ENCODE measurements at places on chromosomes 12 and 14.
A peak's percentile ranks its signal among the peaks of the same experiment; 100 is the strongest.

GRCh38 chr12:56633468-56634241 is 3.5 kb upstream of the BAZ2A start:
- no peak for DNase-seq

GRCh38 chr12:18224745-18225144 is 36.6 kb upstream of the PIK3C2G start:
- no peak for DNase-seq

GRCh38 chr14:104547998-104548700 is 31.4 kb upstream of the C14orf180 start:
- DNase-seq, result no peak

GRCh38 chr12:113469949-113470743 is 1.5 kb downstream of the LHX5 start:
- DNase-seq, result no peak

DNA sequence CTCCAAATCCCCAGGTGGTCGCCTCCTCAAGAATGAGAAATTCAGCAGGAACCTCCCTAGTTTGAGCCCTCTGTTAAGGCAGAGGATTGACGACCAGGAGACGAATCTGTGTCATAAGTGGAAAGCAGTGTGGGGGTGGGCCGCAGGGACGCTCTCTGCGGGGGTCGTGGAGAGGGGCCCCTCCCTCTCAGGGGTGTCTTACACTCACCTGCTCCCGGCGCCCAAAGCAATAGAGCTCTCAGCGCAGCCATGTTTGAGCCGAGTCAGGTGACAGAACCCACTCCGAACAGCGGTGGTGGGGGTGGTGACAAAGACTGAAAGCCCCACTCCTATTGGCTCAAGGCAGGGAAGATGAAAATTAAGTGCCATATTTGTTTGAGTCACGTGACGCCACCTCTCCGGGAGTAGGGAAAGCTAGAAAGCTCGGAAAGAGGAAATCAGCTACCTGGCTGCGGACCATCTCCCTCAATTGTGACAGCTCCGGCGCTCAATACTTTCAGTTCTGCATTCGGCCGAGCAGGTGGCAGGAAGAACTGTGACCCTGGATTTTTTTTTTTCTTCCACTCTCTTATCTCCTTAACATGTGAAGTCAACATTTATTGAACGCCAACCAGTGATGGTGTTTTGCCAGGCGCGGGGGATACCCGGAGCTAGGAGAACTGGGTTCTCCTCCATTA is at the start of gene ZFYVE26:
ZFYVE26 (minus strand) TSS at position 265 of the 677 bp plus-strand sequence. CDS start 627 bp downstream, outside the sequence.
- DNase-seq, result peak; percentile 58

DNA sequence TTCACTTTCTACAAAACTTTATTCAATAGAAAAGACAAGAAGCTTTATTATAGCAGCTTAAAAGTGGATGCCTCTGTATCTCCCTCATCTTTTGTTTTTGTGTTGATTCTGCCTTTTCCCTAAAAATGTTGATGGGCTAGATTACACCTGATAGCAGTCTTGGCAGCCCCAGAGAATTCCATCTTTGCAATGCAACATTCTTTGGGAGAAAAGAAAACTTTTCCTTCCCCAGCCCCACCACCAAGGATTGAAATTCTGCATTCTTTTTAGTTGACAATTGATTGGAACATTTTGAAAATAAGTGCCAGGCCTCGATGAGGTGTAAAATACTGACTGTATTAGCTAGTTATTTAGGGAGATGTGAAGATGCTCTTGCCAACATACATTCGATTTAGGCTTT is 306.8 kb upstream of the G2E3 start:
- no peak for DNase-seq

GRCh38 chr12:88298014-88298682 is 156.0 kb downstream of the TMTC3 start:
- DNase-seq, result no peak

DNA sequence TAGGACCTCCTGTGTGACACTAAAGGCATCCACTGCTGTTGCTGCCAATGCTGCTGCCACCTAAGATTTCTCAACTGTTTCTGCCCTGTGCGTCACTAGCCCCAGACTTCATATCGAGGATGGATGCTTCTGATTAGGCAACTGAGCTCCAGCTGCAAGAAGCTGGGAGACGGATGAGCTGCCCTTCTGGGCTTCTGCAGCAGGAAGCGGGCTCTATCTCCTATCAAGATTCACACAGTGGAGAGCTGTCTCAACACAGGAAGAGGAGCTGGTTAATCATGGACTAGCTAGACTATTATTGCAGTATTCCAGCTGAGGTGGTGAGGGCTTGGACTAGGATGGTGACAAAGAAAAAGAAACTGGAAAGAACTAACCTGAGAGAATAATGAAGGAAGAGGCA is 59.2 kb upstream of the PELI2 start:
- DNase-seq, result no peak

DNA sequence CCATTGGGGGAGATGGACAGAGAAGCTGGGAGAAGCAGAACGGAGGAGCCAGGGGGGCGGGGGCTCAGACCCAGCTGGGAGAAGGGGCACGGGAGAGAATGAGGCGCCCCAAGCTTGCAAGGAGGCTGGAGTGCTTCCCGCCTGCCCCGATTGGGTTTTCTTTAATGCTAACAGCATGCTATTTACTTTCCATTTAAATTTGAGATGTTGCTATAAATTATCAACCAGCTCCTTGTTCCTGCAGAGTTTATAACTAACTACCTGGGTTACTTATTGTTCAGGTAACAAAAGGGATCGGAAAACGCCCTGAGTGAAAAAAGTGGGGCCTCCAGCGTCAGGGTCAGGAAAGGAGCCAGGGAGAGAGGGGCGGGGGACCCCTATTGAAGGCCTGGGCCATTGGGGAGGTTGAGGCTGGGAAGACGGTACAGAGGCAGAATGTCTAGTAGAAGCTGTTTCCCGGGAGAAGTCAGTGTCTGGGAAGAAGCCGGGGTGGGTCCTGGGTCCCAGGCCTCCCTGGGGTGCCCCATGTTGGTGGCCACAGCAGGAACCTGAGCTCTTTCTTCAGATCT is 2.5 kb downstream of the HNF1A start:
- no peak for DNase-seq

GRCh38 chr12:67911275-67911600 is 78.0 kb upstream of the IFNG-AS1 start:
- no peak for DNase-seq

- DNase-seq, result no peak
These were observed 655 bp downstream of the PLD4 start for GRCh38 chr14:104925214-104925854.

- no peak for DNase-seq
These were observed 5.6 kb downstream of the FBXO33 start for GRCh38 chr14:39426605-39427004.

DNA sequence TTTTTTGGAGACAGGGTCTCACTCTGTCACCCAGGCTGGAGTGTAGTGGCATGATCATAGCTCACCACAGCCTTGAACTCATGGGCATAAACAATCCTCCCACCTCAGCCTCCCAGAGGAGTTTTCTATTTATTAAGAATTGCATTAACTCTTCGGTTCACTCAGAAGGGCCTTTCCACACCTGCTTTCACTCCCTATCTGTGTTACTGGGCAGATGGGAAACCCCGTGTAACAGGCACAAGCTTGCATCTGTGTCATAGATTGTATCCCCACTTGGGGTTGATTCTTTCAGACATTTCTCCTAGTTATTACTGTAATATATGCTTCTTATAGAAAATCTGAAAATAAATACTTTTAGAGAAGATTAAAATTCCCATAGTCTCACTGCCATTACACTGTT is 38.7 kb downstream of the STX2 start:
- no peak for DNase-seq

DNA sequence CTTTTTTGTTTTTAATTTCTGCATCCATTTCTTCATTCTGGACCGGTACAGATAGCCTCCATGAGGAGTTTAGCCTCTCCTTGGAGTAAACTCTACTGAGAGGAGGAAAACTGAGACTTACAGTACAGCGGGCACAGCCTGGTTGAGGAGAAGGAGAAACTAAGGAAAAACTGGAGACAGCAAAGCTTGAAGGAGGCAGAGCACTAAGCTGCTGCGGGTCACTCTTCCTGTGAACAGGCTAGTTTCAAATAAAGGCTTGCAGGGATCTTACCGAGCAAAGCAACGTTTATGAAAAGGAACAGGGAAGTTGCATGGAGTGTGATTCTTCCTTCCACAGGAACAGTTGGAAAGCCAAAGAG is 348 bp upstream of the SSTR1 start:
- DNase-seq, result no peak

DNA sequence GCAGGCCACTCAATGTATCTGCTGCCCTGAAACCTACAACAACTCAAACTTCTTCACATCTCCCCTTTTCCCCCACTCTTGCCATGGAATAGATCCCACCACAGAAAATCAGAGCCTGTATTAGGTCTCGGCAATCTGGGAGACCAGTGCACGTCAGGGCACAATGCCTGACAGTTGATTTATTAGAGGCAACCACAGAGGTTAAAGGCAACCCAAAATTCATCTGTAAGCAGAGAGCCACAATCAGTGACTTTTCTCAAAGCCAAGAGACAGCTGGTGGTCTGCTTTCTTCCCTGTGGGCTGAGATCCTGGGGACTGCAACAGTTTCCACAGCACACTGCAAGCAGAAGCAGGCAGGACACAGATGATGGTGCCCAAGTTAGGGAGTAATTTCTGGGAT is 169.0 kb upstream of the NTF3 start:
- DNase-seq, result no peak

DNA sequence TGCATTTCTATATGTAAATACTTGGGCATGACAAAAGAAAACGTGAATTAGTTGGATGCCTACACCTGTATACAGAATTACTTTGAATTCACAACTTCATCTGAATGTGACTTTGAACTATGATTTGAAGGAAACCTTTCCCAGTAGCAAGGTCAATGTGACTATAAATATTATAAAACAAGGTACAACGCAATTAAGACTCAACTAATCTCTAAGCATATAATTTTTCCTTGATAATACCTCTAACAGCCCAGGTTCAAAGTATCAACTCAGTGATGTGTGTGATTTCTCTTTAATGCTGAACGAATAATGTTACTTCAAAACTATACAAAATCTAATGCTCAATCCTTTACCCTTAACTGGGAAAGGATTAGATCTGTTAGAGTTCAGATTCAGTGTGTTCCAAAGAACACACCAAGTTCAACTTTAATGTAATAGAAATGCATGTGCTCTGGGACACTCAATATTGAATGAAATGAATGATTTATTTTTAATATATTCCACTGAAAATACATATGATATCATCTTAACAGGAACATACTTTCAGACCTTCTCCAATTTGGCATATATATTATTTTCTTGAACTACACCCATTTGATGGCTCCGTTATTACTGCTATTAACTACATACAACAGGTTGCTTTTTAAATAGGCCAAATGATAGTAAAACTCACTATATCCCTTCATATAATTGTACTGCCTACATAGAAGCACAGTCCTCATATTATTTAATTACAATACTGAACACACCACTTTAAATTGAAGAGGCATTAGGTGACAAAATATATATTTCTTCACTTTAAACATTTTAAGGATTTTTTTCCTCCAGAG is 40.1 kb upstream of the MTERF2 start:
- DNase-seq, result no peak

DNA sequence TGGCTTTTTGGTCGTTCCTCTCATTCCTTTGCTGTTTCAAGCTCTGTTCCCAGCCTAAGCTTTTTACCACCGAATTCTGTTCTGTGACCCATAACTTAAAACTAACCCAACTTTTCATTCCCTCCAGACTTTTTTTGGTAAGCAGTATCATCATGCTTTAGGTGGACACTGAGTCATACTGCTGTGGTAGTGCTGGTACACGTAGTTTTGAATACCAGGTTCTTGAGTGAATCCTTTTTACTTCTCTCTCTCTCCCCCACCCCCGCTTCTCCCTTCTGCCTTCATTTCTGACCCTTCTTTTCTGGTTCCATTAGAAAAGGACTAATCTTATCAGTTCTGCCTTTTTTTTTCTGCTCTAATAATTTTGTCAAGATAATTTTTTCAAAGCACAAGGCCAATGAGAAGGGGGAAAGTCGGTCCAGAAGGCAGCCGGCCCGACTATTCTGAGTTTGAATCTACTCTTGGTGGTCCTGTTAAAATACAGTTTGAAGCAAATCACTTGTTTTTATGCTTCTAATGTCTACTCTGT is 2.3 kb upstream of the MDM2 start:
- DNase-seq, result no peak

- no peak for DNase-seq
These were observed 89.6 kb downstream of the TTC7B start for GRCh38 chr14:90726656-90727055.

- DNase-seq, result no peak
These were observed at the start of gene CD27 for GRCh38 chr12:6444704-6445688. Gene CD27, plus strand, starts transcription at chr12:6444955. Its CDS starts 141 bp downstream, at chr12:6445096.

- DNase-seq, result no peak
These were observed 121.9 kb upstream of the SLC35F4 start for GRCh38 chr14:57987596-57988300.

DNA sequence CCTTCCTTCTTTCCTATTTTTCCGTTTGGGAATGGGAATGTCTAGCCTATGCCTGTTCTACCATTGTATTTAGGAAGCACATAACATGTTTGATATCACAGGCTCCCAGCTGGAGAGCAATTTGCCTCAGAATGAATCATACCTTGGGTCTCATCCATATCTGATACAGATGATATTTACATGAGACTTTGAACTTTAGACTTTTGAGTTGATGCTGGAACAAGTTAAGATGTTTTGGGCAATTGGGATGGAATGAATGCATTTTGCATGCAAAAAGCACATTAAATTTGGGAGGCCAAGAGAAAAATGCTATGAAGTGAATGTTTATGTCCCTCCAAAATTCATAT is 61.9 kb upstream of the BEGAIN start:
- DNase-seq, result no peak

- no peak for DNase-seq
These were observed 124.2 kb downstream of the HMGA2 start for GRCh38 chr12:65948320-65949008.

DNA sequence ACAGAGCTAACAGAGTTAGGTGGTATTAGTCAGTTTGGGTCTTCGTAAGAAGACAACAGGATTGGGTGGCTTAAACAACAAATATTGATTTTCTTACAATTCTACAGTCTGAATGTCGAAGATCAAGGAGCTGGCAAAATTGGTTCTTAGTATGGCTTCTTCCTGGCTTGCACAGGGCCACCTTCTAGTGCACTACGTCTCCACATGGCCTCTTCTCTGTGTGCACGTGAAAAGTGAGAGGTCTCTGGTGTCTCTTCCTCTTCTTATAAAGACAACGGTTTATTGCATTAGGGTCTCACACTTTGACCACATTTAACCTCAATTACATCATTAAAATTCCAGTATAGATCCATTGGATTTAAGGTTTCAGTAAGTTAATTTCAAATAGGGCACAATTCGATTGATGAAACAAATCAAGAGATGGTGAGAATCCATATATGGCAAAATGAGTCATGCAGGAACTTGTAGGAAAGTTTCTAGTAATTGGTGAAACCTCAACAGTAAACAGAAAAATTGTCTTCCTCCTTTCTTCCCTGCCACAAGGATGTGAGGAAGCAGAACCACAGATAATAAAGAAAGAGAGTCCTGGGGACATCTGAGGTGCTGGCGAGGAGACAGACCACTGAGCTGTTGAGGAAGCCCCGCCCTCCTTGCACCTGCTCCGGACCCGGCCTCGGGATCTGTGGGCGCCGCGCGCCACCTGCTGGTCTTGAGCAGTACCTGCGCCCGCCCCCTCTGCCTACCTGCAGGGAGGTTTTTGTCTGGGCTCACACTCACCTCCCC is 846.7 kb downstream of the TMEM121 start:
- peak; percentile 64 for DNase-seq
